Right cardiac atrium (tissue), 5 donors: ENCODE measurements at places on chromosomes 16 and 17. TPM values are rescaled to one million over a fixed set of nuclear protein-coding genes. Genes with fewer than 3 reads are reported as not detected.

- DNase-seq = no peak
Measured at GRCh38 chr16:75342308-75342811, 90.9 kb upstream of the BCAR1 start.

DNA sequence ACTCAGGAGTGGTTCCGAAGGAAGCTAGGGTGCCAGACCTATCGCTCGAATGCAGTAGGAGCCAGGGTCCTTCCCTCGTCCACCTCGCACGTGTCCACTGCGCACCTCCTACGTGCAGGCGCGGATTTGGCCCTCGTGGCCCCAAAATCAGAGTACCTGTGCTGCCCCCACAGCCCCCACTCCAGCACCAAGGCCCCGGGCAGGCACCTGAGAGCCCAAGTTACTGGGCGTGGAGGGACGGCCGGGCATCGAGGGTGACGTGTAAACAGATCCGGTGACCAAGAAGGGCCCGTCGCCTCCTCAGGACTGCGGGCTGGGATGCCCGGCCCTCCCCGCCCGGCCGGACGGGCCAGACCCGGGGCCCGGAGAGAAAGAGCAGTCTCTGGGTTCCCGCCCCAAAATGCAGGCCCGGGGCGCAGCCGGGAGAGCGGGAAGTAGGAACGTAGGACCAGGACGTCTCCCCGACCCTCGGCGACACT is 492 bp downstream of the SLC25A39 start:
- DNase-seq = no peak

- DNase-seq = no peak
Measured at GRCh38 chr16:72875291-72876031, 172.5 kb downstream of the ZFHX3 start.

- no peak for DNase-seq
Measured at GRCh38 chr17:16470265-16470664, 21.7 kb downstream of the LRRC75A start.

GRCh38 chr17:67449065-67449464 is 72.0 kb downstream of the PITPNC1 start:
- no peak for DNase-seq

DNA sequence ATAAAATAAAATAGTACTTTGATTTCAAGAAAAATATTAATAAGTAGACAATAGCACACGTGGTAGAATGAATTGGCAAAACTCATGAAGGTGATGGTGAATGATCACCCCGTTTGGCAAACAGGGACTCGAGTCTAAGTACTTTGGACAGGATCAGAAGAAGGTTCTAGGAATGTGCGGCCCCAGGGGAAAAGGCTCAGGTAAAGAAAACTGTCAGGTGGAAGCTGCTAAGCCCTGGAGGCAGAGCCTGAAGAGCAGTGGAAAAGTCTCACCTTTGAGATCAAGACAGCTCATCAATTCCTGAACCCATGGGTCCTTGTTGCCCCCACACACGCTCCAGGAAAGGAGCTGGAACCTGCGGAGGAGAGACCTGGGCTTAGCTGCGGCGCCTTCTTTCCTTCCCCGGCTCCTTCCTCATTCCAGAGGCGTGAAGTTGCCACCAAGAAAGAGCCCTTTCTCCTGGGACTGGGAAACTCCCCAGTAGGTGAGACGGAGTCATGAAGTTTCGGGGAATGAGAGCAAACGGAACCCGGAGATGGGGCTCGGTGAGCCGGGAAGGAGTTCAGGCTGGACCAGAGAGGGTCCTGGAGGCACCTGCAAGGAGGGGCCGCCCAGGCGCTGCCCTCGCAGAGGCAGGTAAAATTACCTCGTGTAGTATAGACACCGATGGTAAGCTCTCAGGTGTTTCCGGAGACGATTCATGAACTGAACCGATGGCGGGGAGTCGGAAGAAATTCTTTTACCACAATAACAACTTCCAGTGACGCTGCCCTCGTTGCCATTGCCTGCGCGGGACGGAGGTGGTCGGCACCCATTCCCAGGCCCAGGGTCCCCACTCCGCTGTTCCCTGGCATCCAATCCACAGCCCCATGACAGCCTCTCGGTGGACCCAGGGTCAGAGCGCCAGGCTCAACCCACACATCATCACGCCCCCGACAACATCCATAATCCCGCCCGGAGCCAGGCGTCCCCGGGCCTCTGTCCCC is 1.2 kb upstream of the ZMYND15 start:
- no peak for DNase-seq

- no peak for DNase-seq
Measured at GRCh38 chr17:7132511-7133094, 18.0 kb upstream of the ASGR2 start.

DNA sequence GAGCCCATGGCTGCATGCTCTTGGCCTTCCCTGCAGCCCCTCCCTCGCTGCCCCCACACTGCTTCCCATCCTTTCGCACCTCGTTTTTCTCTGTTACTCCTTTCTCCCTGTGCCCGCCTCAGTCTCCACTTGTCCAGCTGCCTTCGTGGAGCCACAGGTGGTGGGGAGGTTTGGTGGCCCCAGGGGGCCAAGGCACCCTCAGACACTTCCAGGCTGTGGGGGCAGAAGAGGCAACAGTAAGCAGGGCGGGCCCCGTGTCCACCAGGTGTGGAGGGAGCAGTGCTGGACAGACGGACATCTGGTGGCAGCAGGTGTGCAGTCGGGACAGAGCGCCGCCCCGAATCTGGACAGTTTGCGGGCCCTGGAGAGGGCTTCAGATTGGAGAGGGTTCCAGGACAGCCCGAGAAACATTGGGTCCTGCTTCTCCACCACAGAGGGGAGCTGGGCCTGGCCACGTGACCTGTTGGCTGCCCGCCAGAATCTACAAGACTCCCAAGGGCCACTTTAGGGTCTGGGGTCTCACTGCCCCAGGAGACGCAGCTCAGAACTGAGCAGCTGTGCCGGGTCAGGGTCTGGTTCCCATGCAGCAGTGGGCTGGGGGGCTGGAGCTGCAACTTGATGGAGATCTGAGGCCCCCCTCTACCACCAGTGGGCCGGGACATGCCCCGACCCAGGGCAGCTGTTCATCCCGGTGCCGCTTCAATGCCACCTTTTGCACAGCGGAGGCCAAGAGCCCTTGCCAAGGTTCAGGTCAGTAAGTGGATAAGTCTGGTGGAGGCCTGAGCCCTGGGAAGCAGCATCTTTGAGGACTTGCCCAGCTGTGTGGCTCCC is 22.8 kb downstream of the BAHCC1 start:
- DNase-seq = no peak

GRCh38 chr16:68345351-68345810 is 34.6 kb downstream of the PRMT7 start:
- no peak for DNase-seq

DNA sequence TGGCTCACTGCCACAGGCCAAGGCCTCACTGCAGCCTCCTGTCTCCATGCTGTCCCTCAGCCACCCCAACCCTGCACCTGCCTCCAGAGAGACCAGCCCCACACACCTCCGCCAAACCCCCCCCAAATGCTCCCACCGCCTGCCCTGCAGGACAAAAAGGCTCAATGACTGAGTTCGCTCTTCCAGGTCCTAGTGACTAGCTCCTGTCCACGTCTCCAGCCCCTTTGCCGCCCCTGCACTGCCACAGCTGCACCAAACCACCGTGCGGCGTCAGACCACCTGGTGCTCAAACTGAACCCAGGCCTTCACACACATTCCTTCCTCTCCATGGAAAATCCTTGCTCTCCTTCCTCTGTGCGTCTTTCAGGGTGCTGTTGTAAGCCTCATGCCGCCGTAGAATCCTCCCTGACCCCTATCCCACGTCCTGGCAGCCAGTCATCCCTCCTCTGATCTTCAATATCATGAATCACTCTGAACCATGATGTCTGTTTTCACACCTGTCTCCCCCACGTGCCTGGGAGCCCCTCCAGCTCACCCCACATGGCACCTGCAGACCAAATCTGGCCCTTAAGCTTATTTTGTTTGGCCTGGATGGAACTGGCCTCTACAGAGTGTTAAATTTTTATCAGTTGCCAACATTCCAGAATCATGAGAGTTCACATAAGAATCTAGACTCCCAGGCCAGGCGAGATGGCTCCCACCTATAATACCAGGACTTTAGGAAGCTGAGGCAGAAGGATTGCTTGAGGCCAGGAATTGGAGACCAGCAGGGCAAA is 4.3 kb upstream of the GSG1L start:
- peak; percentile 70 for DNase-seq

- no peak for DNase-seq
Measured at GRCh38 chr17:28057731-28058246, 15.3 kb downstream of the NLK start.

- no peak for DNase-seq
Measured at GRCh38 chr17:12898110-12898509, 108.8 kb downstream of the ARHGAP44 start.

DNA sequence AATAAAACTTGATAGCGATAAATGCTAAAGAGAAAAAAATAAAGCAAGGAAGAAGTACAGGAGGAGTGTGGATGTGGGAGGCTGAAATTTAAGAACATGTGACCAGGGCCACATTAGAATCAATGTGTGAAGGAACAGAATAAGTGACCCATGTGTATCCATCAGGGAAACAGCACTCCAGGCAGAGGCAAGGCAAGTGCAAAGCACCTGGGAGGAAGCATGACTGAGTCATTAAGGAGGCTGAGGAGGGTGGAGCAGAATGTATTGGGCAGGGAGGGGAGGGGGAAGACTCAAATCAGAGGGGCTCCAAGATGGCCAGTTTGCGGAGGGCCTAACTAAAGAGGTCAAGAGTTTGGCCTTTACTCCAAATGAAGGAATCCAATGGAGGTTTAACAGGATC is 8.0 kb downstream of the CDR2 start:
- DNase-seq = no peak

DNA sequence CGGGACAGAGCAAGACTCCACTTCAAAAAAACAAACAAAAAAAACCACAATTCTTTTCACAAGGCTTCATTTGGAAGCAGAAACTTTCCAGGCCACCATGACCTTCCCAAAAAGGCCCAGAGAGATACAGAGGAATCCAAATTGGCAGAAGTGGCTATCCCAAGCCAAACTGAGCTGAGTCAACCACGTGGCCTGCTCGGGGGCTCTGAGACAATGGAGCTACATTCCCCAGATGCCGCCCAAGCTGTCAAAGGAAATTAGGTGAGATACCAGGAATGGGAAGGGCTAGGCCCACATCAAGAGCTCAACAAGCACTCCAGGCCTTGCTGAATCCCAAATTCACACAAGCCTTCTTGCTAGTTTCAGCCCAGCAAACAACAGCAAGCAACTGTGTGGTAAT is 5.7 kb upstream of the EXOSC6 start:
- DNase-seq = no peak

- no peak for DNase-seq
Measured at GRCh38 chr17:7706631-7707354, 1.8 kb downstream of the EFNB3 start.

GRCh38 chr17:16941072-16942036 is 30.6 kb downstream of the TNFRSF13B start:
- no peak for DNase-seq

DNA sequence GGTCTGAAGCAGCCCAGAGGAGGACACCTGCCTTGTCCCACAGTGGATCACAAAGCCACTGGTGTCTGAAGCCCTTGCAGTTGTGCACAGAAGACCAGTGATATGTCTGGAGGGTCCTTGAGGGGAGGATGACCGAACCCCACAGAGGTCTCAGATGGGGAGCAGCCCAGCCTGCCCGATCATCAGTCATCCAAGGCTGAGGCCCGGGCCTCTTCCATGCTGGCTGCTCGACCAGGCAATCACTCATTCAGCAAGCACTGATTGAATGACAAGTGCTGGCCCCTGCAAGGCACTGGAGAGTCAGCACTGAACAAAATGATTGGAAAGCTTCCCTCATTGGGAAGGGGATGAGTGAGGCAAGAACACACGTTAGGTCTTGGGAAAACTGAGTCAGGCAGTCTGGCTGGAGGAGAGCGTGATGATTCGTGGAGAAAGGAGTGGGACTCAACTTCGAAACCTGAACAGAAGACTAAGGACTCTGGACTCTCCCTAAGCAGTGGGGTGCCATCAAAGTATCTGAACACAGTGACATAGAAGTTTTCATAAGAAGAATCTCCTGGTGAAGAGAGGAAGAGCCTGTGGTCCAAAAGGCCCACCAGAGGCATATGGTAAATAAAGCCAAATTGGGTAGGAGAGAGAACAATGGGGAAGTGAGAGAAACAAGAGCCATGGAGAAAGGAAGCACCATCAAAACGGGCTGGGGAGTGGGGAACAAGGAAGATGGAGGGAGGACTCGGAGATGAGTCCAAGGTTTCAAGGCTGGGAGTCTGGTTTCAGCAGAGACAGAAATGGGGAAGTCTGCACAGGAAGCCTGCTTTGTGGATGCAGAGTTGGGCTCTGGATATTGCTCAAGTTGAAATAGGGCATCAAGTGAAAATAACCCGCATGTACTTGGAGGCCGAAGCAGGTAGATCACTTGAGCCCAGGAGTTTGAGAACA is 10.2 kb downstream of the PIK3R5 start:
- no peak for DNase-seq

DNA sequence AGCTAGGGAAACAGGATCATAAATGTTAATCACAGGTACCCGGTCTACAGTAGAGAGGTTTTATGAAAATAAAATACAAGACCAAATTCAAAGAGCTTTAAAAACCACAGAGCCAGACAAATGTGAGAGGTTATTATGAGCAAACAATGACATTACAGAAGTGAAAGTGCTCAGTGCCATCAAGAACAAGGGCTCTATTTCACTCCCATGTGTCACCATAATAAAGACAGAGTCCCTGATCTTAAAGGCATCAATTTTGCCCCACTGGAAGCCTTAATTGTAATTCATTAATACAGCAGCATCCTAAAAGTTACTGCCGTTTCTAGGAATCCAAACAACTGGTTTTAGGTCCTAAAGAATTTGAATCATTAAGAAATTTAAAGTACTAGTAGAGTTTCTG is 43.7 kb upstream of the CDRT4 start:
- no peak for DNase-seq

- DNase-seq = peak; percentile 96
Measured at GRCh38 chr16:11667824-11668622, at the start of gene SNN. SNN (plus strand) TSS chr16:11668455; CDS start chr16:11676060, 7,605 bp downstream.

- DNase-seq = no peak
Measured at GRCh38 chr16:72226136-72226535, 54.2 kb upstream of the PMFBP1 start.

GRCh38 chr17:73582359-73582758 is 61.9 kb downstream of the SDK2 start:
- DNase-seq = no peak

The SLC38A8 gene
- polyA plus RNA-seq = not detected

The WFIKKN1 gene
- 0.29 TPM for polyA plus RNA-seq

The CUEDC1 gene
- polyA plus RNA-seq = 41.0 TPM

The ZNF205 gene
- polyA plus RNA-seq = 10.9 TPM

The FOXL1 gene
- 0.75 TPM for polyA plus RNA-seq

The KRTAP4-4 gene
- not detected for polyA plus RNA-seq

The SPATA22 gene
- 1.5 TPM for polyA plus RNA-seq

The SLC6A4 gene
- 1.2 TPM for polyA plus RNA-seq

The OTOP2 gene
- not detected for polyA plus RNA-seq

The AGRP gene
- not detected for polyA plus RNA-seq

The SULT1A4 gene
- polyA plus RNA-seq = 17.0 TPM

The KRT12 gene
- polyA plus RNA-seq = not detected

The CA7 gene
- not detected for polyA plus RNA-seq

The TBX6 gene
- 0.93 TPM for polyA plus RNA-seq
